ENCODE measurements at places on chromosomes 3 and 15.

DNA sequence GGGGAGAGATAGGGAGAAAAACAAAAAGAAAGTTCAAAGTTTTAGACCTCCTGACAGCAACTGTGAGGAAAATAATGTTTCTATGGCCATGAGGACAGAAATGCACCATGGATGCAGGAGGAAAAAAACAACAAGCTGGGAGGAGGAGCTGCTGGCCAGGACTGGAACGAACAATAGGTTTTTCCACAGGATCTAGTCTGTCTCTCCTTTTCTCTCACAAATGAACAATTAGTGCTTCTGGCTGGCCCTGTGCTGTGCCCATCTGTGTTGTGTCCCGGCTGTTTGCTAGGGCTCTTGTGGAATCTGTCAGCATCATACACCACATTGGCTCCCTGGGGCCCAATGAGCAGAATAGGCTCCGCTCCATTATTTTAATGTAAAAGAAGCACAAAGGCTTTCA is 15.2 kb downstream of the GK5 start:
- DNase-seq = no peak

DNA sequence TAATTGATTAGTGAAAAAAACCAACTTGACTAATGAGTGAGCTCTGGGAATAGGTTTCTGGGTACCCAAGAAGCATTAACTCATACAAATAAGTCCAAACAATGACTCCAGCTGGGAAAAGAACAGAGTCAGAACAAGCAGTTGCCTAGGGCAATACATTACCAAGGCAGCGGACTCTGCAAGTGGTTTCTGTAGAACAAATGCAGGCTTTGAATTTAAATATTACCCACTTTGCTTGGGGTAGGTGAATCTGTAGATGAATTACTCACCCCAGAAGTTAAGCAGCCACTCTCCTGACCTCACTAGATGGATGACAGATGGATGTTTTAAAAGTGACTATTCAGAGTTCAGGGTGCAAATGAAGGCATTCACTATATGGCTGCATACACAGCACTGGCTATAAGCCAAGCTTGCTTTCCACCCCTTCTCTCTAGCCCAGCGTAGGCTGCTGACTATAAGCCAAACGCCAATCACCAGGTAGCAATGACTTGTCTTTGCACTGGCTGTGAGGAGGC is 73.1 kb upstream of the BHLHE40 start:
- no peak for DNase-seq

GRCh38 chr15:58288592-58288991 is 143.2 kb upstream of the LIPC start:
- no peak for DNase-seq

GRCh38 chr15:41940441-41940857 is 31.9 kb downstream of the EHD4 start:
- no peak for DNase-seq

- no peak for DNase-seq
Measured at GRCh38 chr3:94402126-94402525, 339.3 kb downstream of the NSUN3 start.

DNA sequence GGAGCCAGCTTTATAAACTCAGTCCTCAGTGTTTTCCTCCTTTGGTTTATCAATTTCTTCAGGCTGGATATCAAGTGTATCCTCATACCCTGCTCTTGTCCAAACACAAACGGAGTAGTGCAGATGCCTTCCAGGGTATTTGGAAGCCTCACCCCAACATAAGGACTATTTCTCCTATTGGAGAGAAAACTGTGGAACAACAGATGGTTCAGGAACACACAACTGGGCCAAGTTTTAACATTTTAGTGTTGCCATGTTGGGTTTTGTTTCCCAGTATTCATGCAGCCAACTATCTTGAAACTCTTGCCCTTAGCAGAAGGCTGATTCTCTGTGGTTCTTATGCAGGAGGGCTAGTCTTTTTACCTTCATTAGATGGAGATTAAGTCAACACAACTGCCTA is 398.1 kb downstream of the GABRB3 start:
- no peak for DNase-seq

DNA sequence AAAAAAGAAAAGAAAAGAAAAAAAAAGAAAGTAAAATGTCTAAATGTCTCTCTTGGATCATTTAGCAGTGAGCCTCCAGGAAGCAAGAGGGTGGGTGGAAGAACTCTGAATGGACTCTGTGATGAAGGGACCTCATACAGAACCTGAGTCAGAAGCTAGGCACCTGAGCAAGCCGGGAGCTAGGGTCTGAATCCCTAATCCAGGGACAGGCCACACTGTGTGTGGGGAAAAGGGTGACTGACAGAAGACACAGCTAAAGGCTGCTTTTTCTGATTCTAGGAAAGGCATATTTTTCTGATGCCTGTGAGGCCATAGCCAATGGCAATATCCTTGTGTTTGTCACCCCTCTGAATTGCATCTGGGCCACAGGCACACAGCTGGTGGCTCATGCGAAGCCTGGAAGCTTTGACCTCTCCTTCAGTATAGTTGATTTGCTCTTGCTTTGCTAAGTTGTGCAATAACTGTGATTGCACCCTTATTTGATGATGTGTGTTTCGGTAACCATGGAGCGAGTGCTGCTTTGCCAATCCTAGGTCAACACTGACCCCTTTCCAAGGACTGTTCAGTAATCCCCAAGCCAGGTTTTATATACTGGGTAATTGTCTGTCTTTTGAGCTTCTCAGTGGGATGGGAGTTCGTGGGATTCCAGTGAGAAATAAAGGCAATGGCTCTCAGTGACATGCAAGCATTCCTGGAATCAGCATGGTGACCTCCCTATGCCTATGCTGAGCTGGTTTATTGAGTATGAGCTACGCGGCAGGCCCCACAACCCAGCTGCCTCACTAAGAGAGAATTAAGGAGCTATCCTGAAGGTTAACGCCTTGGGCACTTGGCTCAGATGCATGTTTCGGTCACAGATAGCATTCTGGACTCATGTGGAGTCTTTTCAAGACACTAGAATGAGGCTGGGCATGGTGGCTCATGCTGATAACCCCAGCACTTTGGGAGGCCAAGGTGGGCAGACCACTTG is 49.0 kb upstream of the OSBPL11 start:
- no peak for DNase-seq

- DNase-seq = no peak
Measured at GRCh38 chr3:2512881-2513280, 414.2 kb downstream of the CNTN4 start.

- no peak for DNase-seq
Measured at GRCh38 chr3:32502946-32503286, 264 bp upstream of the CMTM6 start.

All from NCI-H2029 (cell line).